ENCODE measurements at places on chromosomes 13 and 19.

DNA sequence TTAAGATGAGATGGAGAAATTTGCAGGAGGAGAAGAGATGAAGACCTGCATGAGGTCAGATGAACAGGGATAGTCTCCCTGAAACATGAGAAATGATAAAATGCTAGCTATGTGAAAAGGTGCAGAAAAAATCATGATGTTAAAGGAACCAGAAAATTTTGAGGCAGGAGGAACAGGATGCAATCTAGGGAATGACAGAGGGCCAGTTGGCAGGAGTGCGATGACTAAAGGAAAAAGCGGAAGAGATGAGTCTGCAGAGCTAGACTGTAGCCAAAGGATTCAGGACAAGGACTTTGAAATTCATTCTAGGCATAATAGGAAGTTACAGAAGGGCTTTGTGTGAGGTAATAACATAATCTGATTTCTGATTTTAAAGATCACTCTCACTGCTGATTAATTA is 77.9 kb downstream of the TRPC4 start:
- DNase-seq = no peak

- DNase-seq = no peak
These were observed 328.1 kb downstream of the MYO16 start for GRCh38 chr13:108957369-108958012.

DNA sequence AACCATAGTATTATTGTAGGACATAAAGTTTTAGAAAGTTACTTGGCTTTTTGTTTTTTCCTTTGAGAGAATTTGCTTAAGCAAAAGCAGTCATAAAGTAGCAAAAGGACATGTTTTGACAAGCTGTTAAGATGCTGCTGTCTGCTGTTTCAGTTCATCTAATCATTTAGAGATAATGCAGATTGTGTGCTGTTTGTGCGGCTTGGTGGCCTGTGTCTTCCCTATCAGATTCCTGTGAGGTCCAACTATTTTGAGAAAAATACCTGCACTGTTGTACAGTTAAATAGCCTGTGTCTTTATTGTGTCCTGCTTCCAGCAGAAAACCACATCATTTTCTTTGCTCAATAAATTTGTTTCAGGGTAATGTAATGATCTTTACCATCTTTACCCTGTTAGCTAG is 20.0 kb downstream of the UCHL3 start:
- DNase-seq = no peak

DNA sequence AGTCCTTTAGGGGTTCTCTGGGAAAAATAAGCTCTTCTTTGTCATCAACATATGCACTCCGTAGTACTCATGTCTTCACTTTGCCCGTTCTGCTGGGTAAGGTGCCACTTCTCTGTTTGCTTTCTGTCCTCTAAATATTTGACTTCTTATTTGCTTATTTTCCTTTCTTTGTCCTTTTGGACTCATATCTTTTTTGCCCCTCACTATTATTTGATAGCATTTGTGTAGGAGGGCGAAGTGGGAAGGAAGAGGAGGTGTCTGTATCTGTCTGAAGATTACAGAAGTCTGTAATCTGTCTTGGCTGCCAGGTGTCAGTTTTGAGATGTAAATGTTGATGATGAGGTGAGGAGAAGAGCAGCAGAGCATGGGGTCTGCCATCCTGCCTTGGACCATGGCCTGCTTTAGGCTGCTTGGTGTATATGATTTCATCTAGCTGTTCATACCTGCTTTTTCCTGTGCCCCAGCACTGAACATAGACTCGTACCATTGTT is 30.8 kb downstream of the USPL1 start:
- DNase-seq = no peak

GRCh38 chr19:1851654-1852580 is 3.6 kb upstream of the REXO1 start:
- no peak for DNase-seq

- no peak for DNase-seq
These were observed 68.4 kb downstream of the SPATA13 start for GRCh38 chr13:24228852-24229458.

- no peak for DNase-seq
These were observed 12.5 kb downstream of the PTPRH start for GRCh38 chr19:55196803-55197202.

DNA sequence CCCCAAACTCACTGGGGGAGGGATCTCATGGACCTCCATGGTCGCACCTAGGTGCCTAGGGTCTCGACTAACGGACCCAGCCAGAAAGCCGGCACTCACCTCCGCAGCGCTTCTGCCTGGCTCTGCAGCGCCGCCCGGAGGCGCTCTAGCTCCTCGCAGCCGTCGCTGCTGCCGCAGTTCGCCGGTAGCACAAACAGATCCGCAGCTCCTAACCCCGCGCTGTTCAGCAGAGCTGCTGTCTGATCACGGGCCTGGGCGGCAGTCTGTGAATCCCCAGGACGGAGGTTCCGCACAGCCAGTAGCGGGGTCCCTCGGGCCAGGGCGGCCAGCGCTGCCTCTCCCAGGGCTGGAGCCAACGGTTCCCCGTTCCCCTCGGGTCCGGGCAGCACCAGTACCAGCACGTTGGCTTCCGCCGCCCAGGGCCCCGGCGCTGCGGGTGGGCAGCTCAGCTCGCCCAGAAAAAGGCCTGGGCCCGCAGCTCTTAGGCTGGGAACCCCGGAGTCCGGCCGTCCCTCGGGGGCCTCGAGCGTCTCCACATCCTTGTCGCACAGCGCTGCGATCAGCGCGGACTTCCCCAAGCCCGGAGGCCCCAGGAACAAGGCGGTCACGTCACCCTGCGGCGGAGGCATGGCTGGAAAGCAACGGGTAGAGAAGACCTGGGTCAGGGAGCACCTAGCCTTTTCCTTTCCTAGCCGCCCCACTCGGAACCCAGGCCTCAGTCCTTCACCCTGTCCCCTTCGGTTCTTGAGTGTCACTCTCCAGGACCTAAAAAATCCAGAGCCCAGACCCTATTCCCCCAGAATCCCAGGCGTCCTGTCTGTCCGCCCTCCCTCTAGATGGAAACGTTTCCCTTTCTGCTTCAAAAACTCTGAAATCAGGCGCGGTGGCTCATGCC is 977 bp downstream of the IRGQ start:
- DNase-seq = no peak

DNA sequence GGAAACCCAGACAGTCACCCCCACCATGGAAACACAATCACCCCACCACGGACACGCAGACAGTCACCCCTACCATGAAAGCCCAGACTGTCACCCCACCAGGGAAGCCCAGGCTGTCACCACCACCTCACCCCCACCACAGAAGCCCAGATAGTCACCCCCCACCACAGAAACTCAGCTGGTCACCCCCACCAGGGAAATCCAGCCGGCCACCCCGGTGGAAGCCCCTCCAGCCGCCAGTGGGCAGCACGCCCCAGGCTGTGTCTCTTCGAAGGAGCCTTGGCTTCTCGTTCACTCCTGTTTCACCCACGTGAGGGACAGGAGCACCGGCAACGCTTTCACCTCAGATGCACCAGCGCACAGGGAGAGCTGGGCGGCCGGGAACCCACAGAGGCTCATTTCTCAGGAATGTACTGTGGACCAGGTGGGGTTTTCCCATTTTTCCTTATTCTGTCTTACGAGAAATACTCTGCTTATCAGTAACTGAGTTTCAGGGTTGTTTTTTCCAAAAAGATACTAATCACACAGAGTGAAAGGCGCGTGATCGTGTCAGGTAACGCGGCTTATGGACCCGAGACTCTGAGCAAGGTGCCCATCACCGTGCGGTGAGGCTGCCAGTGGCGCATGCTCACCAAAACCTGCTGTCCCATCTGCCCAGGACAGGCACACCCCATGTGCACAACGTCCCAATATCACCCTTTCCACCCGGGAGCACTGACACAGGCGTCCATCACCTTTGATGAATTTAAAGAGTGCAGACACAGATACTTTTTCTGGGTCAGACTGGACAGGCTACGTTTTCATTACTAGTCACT is 28.0 kb downstream of the CARS2 start:
- no peak for DNase-seq

DNA sequence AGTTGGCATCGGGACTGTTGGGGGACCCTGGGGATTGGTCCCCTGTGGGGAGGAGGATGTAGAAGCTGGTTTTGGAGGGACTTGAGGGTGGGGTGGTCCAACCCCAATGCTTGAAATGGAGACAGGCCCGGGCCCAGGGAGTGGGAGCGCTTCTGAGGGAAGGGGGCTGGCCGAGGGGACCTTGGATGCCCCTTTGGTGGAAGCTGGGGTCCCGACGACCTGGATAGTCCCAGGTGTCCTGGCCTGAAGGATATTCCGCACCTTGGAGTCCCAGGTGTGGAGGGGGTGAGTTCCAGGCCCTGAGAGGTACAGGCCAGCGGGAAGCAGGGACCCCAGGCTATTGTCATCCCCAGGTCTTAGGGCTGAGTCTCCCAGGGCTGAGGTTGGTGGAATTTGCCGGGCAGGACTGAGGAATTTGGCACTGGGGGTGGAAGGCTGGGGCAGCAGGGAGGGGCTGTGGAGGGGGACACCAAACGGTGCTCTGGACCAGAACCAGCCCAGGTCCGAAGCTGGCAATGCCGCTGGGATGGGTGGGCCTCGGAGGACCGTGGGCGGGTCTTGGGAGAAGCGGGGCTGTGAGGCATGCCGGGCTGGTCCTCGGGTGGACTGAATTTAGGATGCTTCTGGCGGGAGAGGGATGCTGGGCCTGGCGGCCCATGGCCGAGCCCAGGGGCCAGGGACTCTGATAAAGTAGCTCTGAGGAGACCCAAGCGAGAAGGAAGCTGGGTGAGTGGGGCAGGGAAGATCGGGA is 1.8 kb downstream of the HDGFL2 start:
- DNase-seq = no peak
